ENCODE measurements at places on chromosomes 1 and 21. TPM values are rescaled to one million over a fixed set of nuclear protein-coding genes. Genes with fewer than 3 reads are reported as not detected.

DNA sequence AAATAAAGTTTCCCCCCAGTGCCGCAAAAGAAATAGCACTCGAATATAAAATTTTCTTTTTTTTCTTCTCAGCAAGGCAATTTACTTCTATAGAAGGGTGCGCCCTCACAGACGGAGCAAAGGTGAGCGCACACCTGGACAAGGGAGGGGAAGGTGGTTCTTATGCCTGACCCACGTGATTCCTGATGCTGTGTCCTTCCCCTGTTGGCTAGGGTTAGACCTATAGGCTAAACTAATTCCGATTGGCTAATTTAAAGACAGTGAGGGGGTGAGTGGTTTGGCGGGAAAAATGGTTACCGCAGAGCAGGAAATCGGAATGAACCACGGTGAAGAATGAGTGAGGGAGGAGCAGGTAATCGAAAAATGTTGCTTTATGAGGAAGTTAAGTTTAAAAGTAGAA is 607 bp upstream of the FAAH start:
- no peak for DNase-seq

DNA sequence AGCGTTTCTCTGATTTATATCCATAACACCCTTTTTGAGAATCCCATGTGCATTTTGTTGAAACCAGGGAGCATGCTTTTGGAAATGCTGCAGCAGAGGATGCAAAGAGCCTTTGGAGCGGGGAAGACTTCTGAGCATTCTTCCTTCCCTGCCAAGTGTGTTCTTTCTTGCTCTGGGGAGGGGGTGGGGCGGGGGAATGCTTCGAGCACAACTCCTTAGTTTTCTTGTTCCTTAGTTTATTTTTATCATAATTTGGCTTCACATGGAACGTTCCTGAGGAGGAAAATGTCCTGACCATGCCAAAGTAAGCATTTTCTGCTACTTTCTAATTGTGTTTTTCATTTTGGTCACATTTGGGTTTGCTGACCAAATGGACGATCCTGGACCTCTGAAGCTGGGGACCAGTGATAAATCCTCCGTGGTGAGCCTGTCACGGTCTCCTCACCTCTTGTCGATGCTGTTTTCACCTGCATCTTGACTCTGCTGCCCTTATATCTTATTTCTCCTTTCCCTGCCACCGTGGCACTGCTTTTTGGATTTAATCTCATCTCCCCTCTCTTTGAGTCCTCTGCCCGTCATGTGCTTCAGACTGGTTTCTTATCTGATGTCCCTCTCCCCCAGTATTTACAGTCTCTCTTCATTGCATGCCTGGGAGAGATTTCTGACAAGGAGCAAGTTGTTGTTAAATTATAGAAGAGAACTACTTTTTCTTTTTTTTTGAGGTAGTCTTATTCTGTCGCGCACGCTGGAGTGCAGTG is 2.4 kb downstream of the CTPS1 start:
- DNase-seq = no peak

DNA sequence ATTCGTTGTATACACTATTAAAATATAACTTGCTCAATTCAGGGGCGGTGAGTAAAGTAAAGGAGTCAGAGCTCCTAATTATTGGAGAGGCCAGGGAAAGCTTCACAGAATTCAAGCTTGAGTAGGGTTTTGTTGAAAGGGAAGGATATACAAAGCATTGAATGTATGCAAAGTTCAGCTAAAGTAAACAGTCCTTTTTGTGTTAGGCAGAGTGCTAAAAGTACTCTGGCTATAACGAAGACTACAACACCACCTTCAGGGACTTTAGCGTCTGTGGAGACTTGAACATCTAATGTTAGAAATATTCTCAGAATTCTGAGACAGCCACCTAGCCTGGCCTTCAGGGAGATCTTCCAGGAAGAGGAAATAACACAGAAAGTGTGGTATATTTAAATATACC is 1.1 kb downstream of the FALEC start:
- DNase-seq = no peak

DNA sequence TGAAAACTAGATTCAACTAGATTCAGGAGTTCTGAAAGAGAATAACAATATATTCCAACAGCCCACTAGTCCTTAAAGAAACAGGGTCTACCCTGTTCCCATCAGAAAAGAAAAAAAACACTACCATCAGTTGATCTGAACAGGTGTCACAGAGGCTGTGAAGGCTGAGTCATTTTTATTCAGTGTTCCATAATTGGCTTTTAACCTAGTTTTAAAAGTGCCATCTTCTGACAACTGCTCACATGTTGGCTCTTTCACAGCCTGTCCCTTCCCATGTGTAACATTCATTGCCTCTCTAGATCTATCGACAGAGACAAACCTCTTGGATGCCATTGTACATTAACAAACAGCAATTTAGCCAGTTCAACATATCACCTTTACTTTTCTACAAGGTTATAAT is 243.7 kb downstream of the TBX15 start:
- no peak for DNase-seq

The SLC16A4 gene
- 16.5 TPM for total RNA-seq

The LHX4 gene
- total RNA-seq = 0.53 TPM

The S100A8 gene
- total RNA-seq = not detected

The TNFSF4 gene
- total RNA-seq = 0.54 TPM

The MPZ gene
- 0.45 TPM for total RNA-seq
